Activated T-cell treated with anti-CD3 and anti-CD28 coated beads, Interleukin-2, amount 50 U/mL, for 72 hours (primary cell): ENCODE measurements at places on chromosomes 4 and X. TPM values are rescaled to one million over a fixed set of nuclear protein-coding genes. Genes with fewer than 3 reads are reported as not detected.

GRCh38 chr4:118968005-118968404 lies 79.4 kb downstream of the SYNPO2 start:
- peak overlapping the region; percentile 30 for H3K27ac ChIP-seq
- peaks cover 8% of the 10 kb centered on the region for H3K4me1 ChIP-seq
- H3K4me3 ChIP-seq: no peak overlapping the region
- H3K36me3 ChIP-seq: no peaks in the 10 kb centered on the region
- DNase-seq: no peak

CCDC110 gene
- 1.2 TPM for total RNA-seq

- no peak for DNase-seq
- peak overlapping the region; percentile 85 for H3K4me3 ChIP-seq
- peaks cover 11% of the 10 kb centered on the region for H3K4me1 ChIP-seq
- H3K36me3 ChIP-seq: peaks cover 4% of the 10 kb centered on the region
- peaks cover 30% of the 10 kb centered on the region for H3K27me3 ChIP-seq
- H3K27ac ChIP-seq: peak overlapping the region; percentile 70
Measured at GRCh38 chrX:154749856-154750255, 1.0 kb downstream of the GAB3 start.

MAOA gene
- total RNA-seq: 13.2 TPM

DNA sequence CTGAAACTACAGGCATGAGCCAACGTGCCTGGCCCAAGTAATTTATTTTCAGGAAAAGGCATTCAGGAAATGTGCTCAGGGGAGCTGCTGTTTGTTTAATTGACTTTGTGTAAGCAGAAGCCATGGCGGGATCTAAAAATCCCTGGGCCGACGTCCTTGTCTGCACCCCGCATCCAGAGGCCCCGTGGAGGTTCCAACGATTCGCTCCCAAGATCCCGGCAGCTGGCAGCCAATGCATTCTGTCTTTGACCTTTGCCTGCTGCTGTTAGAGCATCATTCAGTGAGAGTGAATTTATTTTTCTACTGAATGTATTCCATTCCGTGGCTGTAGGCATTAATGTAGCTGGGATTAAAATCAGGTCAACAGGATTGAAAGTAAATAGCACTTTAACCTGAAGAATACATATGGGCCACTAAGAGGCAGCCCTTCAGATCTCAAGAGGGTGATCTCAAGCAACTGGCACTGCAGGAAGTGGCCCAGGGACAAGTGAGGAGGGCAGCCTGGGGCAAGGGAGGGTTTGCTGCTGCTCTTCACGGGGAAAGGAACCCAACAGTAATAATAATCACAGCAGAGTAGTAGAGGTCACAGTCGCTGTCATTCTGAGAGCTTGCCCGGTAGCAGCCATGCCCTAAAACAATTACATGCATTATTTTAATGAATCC lies 75.2 kb downstream of the PSAPL1 start:
- DNase-seq: no peak
- no peaks in the 10 kb centered on the region for H3K27me3 ChIP-seq
- no peak overlapping the region for H3K27ac ChIP-seq
- H3K4me1 ChIP-seq: no peaks in the 10 kb centered on the region

ETDA gene
- total RNA-seq: not detected

- H3K4me3 ChIP-seq: no peak overlapping the region
- H3K27me3 ChIP-seq: no peaks in the 10 kb centered on the region
- no peak for DNase-seq
- H3K4me1 ChIP-seq: no peaks in the 10 kb centered on the region
Measured at GRCh38 chr4:176971576-176972115, 178.9 kb upstream of the VEGFC start.

MAGEA12 gene
- not detected for total RNA-seq

- H3K27me3 ChIP-seq: peaks cover 10% of the 10 kb centered on the region
- no peak overlapping the region for H3K27ac ChIP-seq
- H3K4me1 ChIP-seq: no peaks in the 10 kb centered on the region
- H3K4me3 ChIP-seq: no peak overlapping the region
- no peak for DNase-seq
- H3K36me3 ChIP-seq: no peaks in the 10 kb centered on the region
Measured at GRCh38 chr4:168605411-168605810, 108.6 kb downstream of the PALLD start.

DNA sequence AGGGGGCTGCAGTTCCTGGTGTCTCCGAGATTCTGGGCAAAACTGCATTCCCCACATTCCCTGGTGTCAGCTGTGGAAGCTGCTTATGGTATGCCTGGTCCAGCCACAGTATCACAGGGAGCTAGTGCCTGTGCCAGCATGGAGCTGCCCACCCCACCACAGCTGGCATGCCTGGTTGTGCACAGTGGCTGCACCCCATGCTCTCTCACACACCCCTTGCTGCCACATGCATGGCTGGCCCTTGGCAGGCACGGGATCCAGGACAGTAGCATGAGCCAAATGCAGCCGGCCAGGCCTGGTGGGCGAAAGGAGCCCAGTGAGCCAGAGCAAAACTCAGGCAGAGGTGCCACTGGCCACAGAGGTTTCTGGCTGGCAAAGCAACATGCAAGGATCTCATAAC lies 418.0 kb upstream of the SPOCK3 start:
- no peaks in the 10 kb centered on the region for H3K4me1 ChIP-seq
- no peaks in the 10 kb centered on the region for H3K36me3 ChIP-seq
- H3K27me3 ChIP-seq: no peaks in the 10 kb centered on the region
- no peak overlapping the region for H3K4me3 ChIP-seq
- DNase-seq: no peak

DNA sequence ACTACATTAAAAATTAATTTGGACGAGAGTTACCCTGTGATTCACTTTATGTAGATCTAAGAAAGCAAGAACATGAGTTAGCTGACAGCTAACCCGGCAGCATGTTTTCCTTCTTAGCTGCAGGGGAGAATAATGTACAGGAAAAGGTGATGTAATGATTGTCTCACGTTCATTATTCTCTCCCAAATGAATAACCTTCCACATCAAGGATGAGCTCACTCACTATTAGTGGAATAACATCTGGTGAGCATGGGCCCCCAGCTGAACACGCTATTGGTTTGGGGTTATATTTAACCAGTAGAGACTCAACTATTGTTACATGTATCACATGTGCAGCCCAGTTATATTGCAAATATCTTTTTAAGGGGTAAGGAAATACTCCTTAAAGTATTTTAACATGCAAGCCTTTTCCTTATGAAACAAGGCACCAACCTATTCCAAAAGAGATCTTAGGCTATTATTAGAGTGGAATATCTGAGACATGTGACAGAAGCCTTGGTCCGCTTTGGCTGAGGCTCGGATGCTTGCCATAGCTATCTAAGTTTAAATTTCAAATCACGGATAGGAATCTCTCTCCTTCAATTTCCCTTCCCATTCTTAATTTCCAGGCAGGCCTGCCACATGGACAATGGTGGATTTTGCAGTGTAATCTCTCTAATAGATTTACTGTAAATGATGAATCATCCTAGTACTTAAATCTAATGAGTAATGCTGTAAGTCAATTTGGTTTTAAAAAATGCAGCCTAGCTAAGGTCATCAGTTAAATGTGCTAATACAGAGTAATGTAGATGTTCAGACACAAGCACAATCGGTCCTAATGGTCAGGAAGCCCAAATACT lies 99.0 kb upstream of the OTUD4 start:
- no peaks in the 10 kb centered on the region for H3K36me3 ChIP-seq
- no peak overlapping the region for H3K27ac ChIP-seq
- no peak for DNase-seq
- no peaks in the 10 kb centered on the region for H3K27me3 ChIP-seq

- H3K36me3 ChIP-seq: no peaks in the 10 kb centered on the region
- H3K4me1 ChIP-seq: no peaks in the 10 kb centered on the region
Measured at GRCh38 chrX:117835034-117835433, 281.6 kb downstream of the KLHL13 start.

GRCh38 chrX:133333154-133333750 lies 82.0 kb downstream of the GPC4 start:
- no peak overlapping the region for H3K4me3 ChIP-seq
- H3K27ac ChIP-seq: no peak overlapping the region
- no peaks in the 10 kb centered on the region for H3K4me1 ChIP-seq

CFP gene
- 9.5 TPM for total RNA-seq

DNA sequence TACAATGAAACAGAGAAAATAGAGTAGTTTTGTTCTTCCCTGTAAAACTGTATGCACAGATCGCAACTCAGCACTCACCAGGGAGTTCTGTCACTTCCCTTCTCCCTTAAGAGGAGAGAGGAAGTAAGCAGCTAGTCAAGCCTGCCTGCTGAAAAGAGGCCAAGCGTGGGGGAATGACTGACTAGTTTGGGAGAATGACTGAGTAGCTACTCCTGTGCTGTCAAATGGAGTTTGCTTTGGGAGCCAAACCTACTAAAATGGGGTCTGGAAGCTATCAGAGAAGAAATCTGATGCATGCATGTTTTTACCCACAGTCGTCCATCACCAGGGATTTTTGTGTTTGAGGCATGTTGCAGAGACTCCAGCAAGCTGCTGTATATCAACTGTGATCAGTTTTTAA lies 54.6 kb upstream of the LHFPL1 start:
- H3K27ac ChIP-seq: no peak overlapping the region
- no peak for DNase-seq
- H3K4me1 ChIP-seq: peaks cover 12% of the 10 kb centered on the region

DNA sequence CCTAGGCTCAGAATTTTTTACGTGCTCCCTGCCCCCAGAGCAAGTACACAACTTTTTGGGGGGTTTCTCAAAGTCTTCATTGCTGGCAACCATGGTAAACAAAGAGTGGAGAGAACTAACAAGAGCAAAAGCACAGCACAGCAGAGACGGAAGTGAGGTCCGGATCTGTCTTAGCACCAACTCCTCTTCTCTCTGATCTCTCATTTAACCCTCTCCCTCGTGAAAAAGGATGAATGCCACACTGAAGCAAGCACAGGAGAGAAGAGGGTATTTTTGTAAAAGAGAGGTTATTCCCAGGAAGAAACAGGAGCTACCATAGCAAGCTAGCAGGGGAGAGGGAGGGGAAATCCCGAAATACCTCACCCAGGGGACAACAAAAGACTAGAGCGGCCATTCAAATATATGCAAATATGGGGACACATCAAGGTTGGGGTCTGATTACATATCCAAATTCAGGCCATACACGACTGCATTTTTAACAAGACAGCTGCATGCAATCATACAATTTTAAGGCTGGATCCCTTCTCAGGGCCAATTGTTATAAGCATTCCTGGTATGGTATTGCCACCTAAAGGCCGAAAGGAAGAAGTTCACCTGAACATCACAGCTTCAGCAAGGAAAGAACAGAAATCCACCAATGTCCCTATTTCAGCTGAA lies 46.6 kb downstream of the CD40LG start:
- DNase-seq: no peak
- peak overlapping the region; percentile 96 for H3K27ac ChIP-seq
- H3K4me3 ChIP-seq: peak overlapping the region; percentile 75

HMGB3 gene
- 28.1 TPM for total RNA-seq

DNA sequence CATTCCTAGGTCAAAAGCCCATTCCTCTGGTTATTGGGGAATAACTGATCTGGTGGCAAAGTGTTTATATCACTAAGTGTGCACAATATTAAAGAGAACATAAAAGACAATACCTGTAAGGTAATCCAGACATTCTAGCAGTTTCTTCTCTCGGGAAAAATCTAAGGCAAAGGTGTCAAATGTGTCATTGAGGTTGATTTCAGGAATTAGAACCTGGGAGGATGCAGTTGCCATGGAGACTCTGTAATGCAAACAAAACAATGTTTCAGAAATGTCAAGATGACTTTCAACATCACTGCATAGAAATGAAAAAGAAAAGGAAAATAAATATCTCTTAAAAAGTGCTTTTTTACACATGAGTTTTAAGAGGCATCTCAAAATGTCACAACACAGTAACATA lies 145.9 kb downstream of the MID1 start:
- H3K27ac ChIP-seq: no peak overlapping the region
- no peak for DNase-seq
- peaks cover 2% of the 10 kb centered on the region for H3K36me3 ChIP-seq
- H3K27me3 ChIP-seq: no peaks in the 10 kb centered on the region
- H3K4me1 ChIP-seq: no peaks in the 10 kb centered on the region

DNA sequence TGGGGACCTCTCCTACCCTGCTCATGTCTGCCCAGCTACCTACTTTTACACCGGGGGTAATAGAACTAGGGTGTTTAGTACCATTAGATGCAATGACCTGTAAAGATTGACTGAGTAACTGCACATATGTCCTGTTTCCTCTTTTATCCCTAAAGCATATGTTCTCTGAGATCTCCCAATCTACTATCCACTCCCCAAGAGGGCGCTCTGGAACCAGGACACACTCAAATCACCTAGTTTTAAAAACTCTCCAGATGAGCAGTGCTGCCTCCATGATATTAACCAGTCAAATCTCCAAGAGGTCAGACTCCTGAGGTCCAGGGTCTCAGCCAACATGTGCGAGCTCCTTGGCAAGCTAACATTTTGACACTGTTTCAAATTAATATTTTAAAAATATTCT lies 87.0 kb upstream of the TSPAN5 start:
- no peak overlapping the region for H3K4me3 ChIP-seq
- H3K27me3 ChIP-seq: no peaks in the 10 kb centered on the region
- no peak for DNase-seq

- H3K27me3 ChIP-seq: no peaks in the 10 kb centered on the region
- no peak for DNase-seq
- no peaks in the 10 kb centered on the region for H3K4me1 ChIP-seq
- no peak overlapping the region for H3K27ac ChIP-seq
- no peaks in the 10 kb centered on the region for H3K36me3 ChIP-seq
Measured at GRCh38 chrX:36640232-36640631, 367.9 kb upstream of the FAM47C start.

GRCh38 chrX:120813982-120814381 lies 61.7 kb downstream of the CT47B1 start:
- peaks cover 3% of the 10 kb centered on the region for H3K36me3 ChIP-seq
- H3K27me3 ChIP-seq: peaks cover 42% of the 10 kb centered on the region
- no peaks in the 10 kb centered on the region for H3K4me1 ChIP-seq

GRCh38 chrX:41302370-41302769 lies 31.6 kb upstream of the DDX3X start:
- no peaks in the 10 kb centered on the region for H3K36me3 ChIP-seq
- H3K27ac ChIP-seq: no peak overlapping the region
- DNase-seq: no peak
- peaks cover 12% of the 10 kb centered on the region for H3K27me3 ChIP-seq
- no peak overlapping the region for H3K4me3 ChIP-seq

- H3K4me3 ChIP-seq: no peak overlapping the region
- H3K36me3 ChIP-seq: peaks cover 3% of the 10 kb centered on the region
- no peak for DNase-seq
- no peaks in the 10 kb centered on the region for H3K27me3 ChIP-seq
Measured at GRCh38 chr4:162684998-162685397, 481.7 kb downstream of the NAF1 start.

H2BW2 gene
- not detected for total RNA-seq

ACSL1 gene
- total RNA-seq: 39.5 TPM

GRCh38 chrX:44203791-44204190 lies 139.7 kb downstream of the EFHC2 start:
- no peak for DNase-seq
- H3K4me1 ChIP-seq: no peaks in the 10 kb centered on the region
- H3K4me3 ChIP-seq: no peak overlapping the region
- H3K36me3 ChIP-seq: no peaks in the 10 kb centered on the region

- no peaks in the 10 kb centered on the region for H3K36me3 ChIP-seq
- peaks cover 5% of the 10 kb centered on the region for H3K27me3 ChIP-seq
- no peak overlapping the region for H3K27ac ChIP-seq
- DNase-seq: no peak
- no peaks in the 10 kb centered on the region for H3K4me1 ChIP-seq
Measured at GRCh38 chr4:82786828-82787227, 11.8 kb downstream of the SCD5 start.

MTMR8 gene
- total RNA-seq: 5.0 TPM

GRCh38 chrX:10110984-10111363 lies 45.8 kb upstream of the CLCN4 start:
- peak; percentile 64 for DNase-seq
- H3K4me1 ChIP-seq: peaks cover 69% of the 10 kb centered on the region
- H3K27ac ChIP-seq: peak overlapping the region; percentile 71
- H3K36me3 ChIP-seq: peaks cover 3% of the 10 kb centered on the region
- peak overlapping the region; percentile 83 for H3K4me3 ChIP-seq
- H3K27me3 ChIP-seq: peaks cover 7% of the 10 kb centered on the region
